ENCODE measurements at places on chromosomes 7 and 10.
A peak's percentile ranks its signal among the peaks of the same experiment; 100 is the strongest.

- DNase-seq, result peak; percentile 59
These were observed 496 bp downstream of the BRI3 start for GRCh38 chr7:98281757-98282606.

DNA sequence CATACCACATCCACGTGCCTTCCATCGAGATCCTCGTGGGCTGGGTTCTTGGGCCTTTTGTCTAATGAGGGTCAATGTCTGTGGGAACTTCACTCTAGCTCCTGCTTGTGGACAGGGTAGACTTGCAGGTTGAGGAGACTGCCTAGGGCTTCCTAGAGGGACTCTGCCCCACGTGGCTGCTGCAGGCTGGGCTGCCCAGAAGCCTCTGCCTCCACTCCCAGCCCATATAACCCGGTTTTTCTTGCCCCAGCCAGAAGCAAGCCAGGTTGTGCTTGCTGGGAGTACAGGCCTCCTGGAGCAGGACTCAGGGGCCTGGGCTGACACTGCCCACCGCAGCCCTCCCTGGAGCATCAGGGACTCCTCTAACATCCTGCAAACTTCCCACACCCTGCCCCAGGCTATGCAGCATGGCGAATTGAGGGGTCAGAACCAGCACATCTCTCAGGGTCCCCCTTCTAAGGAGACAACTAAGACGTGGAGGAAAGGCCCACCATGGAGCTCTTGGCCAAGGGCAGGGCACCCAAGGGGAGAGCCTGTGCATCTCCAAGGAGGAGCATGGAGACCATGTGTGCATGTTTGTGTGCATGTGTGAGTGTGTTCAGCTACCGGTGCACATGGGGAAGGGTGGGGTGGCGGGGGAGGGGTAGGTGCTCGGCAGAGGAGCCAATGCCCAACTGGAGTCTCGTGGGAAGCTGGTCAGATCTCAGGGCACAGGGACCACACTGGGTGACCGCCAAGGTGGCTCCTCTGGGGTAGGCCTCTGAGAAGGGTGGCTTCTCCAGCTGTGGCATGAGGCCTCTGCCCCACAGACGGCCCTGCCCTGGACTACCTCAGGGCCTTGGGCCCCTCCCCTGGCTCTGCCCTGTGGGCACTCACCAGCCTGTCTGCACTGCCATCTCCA is 62.6 kb downstream of the RASGEF1A start:
- no peak for DNase-seq

DNA sequence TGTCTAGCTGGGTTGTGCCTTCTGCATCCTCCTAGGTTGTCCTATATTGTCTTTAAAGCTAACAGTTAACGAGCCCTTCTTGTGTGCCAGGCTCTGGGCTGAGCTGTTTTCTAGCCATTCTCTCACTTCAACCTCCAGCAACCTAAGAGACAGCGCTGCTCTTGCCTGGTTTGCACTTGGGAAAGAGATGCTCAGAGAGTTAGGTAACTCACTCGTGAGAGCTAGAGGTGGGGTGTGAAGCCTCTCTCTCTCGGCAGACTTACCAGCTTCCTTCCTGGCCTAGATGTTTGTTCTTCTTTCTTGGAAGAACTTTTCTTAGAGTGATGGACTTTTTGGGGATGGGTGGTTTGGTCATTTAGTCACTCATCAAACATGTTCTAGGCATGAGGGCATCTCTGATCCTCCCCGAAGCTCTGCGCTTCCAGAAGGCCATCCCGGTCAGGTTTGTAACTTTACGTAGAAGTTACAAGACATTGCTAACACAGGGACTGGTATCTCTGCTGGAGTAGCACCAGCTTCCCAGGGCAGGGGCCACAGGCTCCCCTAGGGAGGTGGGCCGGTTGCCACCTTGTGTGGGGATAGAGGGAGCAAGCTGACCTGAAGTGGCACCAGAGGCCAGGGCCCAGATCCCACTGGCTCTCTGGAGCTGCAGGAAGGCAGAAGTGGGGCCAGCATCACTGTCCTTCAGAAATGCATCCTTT is 14.3 kb downstream of the TSPAN15 start:
- no peak for DNase-seq

- DNase-seq, result peak; percentile 62
These were observed 452 bp downstream of the ATE1 start for GRCh38 chr10:121927318-121927840.

- no peak for DNase-seq
These were observed 282.5 kb upstream of the TEX47 start for GRCh38 chr7:89077992-89078391.

DNA sequence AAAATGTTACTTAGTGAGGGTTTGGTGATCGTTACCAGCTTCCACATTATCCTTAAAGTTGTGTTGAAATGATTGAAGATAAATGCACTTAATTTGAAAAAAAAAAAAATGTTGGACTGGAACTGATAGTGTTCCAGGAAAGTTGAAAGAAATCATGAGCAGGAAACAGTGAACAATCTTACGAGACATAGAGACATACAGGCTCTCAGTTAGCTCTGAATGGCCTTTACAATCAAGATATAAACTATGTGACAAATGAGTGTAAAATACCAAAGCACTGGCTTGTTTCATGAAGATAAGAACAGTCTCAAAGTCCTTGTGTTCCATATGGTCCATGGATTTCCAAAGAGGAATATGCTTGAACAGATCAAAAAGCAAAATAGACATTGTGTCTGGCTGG is 430.1 kb upstream of the ETV1 start:
- DNase-seq, result no peak

DNA sequence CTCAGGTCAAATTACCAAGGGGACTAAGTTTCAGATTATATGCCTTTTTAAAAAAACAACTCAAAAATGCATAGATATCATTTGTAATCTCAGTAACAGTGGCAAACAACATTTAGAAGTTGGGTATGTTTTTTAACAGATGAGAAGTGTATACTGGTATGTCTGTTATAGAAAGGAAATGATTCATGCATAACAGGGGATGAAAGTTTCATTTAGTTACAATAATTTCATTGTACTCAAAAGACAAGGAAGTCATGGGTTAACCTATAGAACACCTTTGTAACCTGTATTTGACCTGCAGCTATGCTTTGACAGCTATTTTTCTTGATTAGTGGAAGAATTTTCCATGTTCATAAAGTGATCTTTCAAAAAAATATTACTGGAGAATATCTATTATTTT is 35.4 kb upstream of the FAM133B start:
- no peak for DNase-seq

- no peak for DNase-seq
These were observed 348.5 kb upstream of the PRKCQ start for GRCh38 chr10:6928586-6928985.

- DNase-seq, result no peak
These were observed 57.1 kb downstream of the SLIT1 start for GRCh38 chr10:97128516-97129154.

DNA sequence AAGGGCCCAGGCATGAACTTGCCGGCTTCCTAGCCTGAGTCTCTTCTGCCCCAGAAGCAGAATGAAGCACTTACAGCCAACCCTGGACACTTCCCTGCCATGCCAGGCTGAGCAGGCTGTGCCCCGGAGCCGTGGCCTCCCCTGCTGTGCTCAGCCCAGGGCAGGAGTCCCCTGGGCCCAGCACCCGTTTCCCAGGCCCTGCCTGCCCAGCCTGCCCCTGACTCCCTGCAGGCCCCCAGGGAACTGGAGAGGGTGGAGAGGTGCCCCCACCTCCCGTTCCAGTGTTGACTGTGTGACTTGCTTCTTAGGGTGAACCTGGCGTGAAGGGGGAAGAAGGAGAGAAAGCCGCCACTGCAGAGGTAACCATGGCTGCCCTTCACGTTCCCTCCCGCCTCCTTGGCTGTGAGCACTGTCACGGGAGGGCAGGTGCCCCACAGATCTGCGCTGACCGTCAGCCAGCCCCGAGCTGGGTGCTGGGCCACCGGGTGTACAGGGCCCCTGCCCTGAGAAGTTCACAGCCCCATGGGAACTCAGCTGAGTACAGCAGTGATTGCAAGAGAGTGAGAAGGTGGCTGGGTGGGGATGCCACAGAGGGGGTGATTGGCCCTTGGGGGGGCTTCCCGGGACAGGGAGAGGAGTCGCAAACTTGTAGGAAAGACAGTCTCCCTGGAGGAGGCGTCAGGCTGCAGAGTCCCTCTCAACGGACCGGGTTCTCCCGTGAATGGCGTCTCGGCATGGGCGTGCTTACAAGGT is 75.9 kb downstream of the MYL10 start:
- DNase-seq, result no peak

- peak; percentile 55 for DNase-seq
These were observed 472.0 kb downstream of the KCNMA1 start for GRCh38 chr10:77165445-77166208.

DNA sequence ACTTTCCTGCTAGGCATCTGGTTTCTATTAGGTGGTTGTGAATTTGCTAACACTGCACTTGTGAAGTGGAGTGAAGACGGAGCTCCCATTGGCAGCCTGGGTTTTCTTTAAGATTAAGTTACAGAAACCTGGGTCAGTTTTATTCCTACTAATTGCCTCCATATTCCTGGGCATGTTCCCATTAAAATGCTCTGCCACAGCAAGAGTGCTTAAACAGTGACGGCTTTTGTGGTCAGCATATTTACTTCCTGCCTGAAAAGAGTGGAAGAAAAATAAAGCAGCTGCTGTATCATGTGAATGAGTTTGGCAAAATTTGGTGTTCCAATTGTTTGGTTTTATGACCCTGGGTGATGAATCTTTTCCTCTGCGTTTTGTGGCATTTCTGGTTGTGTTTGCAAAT is 96.9 kb upstream of the PLXDC2 start:
- no peak for DNase-seq

GRCh38 chr7:44471850-44472249 is 18.6 kb downstream of the NUDCD3 start:
- no peak for DNase-seq

DNA sequence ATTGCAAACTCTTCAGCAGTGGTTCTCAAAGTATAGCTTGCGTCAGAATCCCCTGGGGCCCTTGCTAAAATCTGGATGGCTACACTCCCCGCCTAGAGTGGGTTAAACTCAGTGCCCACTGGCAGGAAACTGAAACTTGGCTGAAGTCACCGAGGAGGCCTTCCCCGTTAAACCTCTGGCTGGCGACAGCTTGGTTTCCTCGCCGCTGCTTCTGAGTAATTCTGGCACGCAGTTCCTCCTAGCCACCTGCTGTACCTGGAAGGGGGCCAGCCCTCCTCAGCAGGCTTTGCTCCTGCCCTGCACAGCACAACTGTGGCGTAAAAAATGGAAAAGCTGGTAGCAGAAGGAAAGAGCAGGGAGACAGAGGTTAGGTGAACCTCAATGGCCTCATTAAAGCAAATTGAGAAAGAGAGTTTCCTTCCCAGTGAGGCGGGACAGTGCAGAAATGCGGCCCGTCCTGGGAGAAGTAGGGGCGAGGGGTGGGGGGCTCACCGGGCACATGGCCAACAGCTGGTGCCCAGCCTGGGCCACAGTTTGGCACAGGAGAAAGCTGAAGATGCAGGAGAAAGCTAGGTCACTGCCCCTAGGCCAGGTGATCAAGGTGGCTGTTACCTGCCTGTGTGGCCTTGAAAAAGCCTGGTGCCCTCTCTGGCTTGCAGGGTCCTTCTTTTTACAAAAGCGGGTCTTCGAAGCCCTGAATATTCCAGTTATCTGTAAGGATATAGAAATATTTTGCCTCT is 46.6 kb downstream of the ALOX5 start:
- DNase-seq, result peak; percentile 64

DNA sequence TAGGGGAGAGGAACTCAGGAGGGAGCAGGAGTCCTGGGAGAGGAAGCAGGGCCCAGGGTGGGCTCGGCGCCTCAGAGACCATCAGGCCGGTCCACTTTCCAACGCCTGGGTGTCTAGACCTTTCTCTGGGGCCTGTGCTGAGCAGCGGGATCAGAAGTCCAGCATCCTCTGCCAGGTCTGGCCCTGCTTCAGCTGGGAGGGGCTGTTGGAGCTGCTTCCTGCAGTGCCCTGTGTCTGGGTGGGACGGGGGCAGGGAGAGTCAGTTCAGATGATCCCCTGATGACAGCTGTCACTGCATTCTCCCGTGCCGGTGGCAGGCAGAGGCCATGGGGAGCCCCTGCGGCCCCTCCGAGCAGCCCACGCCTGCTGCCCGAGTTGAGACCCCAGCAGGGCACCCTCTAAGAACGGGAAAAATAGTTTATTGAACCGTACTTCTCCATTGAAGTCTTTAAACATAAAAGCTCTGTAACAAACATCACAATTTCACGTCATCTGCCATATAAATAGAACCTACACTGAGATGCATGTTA is 23.3 kb downstream of the AP5Z1 start:
- DNase-seq, result no peak

DNA sequence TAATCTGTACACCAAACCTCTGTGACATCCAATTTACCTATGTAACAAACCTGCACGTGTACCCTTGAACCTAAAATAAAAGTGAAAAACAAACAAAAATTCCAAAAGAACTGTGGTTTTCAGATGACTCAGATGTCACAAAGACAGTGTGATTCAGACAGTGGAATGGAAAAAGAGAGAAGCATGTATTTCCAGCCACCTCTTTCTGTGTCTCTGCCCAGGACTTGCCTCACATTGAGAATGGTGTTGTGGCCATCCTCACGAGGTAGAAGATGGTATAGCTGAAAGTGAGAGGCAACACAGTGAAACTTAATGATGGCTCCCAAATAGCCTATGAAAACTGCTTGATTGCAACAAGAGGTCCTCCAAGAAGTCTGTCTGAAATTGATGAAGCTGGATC is 78.0 kb downstream of the ARL5B start:
- DNase-seq, result no peak

DNA sequence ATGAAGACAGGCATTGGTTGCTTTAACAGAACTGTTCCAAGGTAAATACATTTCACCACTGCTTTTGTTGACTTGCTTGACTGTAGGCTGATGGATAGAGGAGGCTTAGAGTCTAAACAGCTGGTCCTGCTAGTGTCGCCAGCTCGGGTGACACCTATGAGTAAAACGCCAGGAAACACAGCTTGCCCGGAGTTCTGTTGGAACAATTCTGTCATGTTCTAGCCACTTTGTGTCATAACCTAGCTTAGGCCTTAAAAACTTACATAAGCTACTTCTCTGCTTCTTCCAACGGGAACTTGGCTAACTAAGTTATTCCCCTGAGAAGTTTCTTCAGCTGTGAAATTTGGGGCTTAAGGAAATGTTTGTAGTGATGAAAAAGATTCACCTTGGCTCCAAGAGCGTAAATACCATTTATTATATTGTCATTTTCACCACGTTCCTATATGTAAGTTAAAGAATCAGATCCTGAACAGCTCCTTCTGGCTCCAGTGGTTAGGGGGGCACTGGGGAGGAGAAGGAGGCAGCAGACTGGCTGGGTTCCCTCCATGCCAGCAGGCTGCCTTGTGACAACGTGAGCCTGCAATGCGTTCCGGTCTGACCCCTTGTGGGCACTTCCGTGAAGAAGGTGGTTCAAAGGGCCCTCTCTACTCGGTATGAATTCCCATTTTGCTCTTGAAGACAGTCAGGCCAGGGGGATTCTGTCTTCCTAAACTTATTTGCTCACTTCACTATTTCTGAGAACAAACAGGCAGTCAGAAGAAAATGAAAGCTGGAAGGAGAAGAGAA is 253.2 kb downstream of the BMPER start:
- DNase-seq, result no peak

GRCh38 chr7:25333296-25333928 is 105.1 kb upstream of the NPVF start:
- DNase-seq, result no peak

- DNase-seq, result no peak
These were observed 26.9 kb downstream of the ENKUR start for GRCh38 chr10:24988831-24989640.

GRCh38 chr7:101959342-101959741 is 141.9 kb downstream of the CUX1 start:
- DNase-seq, result no peak
